Right lung (tissue), 10 donors: ENCODE measurements at places on chromosomes 3 and 15. TPM values are rescaled to one million over a fixed set of nuclear protein-coding genes. Genes with fewer than 3 reads are reported as not detected.

DNA sequence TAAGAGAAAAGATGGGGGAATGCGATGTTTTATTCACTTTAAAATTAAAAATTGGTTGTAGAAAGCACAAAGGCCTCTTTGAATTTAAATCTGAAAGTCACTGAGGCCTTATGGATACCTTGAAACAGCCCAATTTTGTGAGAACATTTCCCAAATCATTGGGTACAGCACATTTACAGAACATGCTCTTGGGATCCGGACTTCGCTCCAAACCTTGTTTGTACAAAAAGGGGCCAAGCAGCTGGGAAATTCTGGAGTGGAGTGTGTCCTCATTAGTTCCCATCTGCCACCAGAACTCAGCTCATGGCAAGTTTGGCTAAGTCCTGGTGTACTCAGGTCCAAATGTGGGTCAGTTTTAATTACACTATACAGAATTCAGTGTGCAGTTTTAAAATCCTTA is 254.2 kb downstream of the ZBTB20 start:
- no peak for DNase-seq

SYNPR gene
- polyA plus RNA-seq, result 0.27 TPM

DNA sequence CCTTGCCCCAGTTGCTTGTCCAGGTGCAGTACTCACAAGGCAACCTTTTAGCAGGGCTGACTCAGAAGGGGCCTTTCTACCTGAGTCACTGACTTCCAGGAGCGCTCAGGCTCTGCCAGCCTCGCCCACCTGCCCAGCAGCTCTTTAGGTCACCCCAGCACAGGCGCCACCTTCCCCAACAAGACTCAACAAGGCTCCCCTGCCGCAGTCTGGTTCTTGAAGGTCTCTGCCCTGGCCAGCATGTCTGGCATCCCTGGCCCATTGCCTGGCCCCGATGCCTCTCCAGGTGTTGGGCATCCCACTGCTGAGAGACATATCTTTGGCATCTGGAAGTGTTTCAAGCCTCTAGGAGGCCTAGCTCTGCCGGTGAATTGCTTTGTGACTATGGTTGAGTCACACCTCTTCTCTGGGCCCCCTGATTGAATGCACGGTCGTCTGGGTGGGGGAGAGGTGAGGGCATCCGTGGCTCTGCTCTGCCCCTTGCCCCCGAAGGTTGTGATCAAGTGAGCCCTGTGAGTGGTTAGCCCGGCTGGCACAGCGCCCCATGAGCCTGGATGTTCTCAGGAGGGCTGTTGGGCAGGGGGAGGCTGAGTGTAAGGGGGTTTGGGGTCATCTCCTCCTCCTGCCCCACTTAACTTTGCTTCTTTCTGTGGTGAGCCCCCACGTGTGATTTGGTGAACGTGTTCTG is 21.6 kb downstream of the SNX33 start:
- DNase-seq, result no peak

- no peak for DNase-seq
Observed at GRCh38 chr15:26128611-26129140, 265.5 kb upstream of the ATP10A start.

GRCh38 chr15:85031944-85032558 is 50.4 kb downstream of the PDE8A start:
- DNase-seq, result no peak

FSTL1 gene
- polyA plus RNA-seq, result 563 TPM

CHRM5 gene
- polyA plus RNA-seq, result 0.46 TPM

- no peak for DNase-seq
Observed at GRCh38 chr15:71649894-71650293, 160.5 kb upstream of the NR2E3 start.

MESP1 gene
- polyA plus RNA-seq, result 0.57 TPM

DNA sequence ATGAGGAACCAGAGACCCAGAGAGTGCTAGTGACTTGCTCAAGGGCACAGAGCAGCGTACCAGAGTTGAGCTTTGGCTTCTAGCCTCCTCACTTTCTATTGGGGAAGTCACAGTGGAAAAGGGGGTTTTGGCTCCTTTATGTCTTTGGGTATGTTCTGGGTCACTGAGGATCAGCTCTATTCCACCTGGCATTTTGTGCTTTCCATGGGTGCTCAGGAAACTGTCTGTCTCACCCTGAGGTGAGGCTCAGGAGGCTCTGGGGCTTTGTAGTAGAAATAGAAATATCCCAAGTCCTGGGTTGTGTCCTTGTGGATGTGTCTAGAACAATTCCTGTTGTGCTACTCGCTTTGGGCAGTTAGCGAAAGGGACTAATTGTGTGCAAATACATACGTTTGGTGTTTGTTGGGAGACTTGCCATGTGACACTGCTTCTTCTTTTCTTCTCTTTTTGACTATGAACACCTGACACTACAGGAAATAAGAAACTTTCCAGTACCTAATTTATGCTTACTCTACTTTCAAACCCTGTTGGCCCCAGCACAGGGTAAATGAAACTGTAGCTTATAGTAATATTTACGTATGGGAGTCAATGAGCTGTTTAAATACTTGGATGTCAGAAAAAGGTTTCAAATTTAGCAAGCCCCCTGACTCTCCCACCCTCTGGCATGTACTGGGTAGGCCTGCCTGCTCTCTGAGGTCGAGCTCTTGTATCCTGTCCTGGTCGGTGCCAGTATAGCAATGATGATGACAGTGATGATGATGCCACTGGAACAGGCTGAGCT is 35.6 kb downstream of the SMAD3 start:
- no peak for DNase-seq

DNA sequence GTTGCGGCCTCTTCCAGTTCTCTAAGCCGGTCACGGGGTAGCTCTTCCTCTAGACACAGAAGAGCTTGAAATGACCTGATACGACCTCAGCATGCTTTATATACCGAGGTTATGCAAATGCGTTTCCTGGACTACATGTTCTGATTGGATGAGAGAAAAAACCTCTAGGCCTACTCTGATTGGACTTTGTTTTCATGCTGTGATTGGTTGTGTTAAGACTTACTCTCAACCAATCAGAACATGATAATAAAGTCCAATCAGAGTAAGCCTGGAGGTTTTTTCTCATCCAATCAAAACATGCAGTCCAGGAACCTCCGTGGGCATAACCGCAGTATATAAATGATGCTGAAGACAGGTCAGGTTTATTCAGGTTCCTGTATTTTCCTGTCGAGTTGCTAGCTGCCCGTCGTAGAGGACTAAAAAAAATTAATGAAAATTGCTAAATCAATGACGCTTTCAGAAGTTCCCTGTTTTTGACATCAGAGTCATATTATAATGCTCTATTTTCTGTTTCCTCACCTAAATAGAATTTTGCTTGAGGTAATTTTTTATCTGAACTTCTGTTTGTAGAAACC is 177.4 kb downstream of the POTEB3 start:
- no peak for DNase-seq

GRCh38 chr3:197811343-197811742 is 20.3 kb downstream of the LRCH3 start:
- DNase-seq, result no peak

NIPA2 gene
- 53.9 TPM for polyA plus RNA-seq

RARRES1 gene
- polyA plus RNA-seq, result 65.4 TPM

DNA sequence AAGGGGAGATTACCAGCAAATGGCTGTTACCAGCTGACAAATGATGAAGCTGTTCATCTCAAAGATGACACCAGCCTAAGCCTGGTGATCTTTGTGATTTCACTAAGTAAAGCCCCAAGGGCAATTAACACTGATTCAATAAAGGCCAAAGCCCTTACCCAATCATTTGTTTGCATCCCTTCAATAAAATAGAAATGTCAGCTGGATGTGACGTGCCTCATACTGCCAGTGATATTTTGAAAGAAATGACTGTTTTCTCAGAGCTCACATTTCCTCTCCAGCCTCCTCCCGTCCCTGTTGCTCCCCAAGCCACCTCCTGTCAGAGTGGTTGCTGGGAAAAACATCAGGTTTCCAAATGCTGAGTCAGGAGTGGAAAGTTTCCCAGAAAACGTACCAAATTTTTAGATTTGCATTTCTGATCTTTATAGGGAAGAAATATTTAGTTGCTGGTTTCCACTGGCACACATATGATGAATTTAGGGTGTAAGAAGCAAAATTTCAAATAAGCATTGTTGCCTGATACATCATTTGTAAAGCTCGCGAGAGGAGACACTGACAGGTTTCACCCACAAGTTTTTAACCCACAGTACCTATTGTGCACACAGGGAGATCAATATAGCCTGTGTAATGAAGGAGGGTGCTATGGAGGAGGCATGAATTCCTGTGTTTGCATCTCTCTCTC is 21.0 kb downstream of the C2CD4A start:
- DNase-seq, result peak; percentile 42

DNA sequence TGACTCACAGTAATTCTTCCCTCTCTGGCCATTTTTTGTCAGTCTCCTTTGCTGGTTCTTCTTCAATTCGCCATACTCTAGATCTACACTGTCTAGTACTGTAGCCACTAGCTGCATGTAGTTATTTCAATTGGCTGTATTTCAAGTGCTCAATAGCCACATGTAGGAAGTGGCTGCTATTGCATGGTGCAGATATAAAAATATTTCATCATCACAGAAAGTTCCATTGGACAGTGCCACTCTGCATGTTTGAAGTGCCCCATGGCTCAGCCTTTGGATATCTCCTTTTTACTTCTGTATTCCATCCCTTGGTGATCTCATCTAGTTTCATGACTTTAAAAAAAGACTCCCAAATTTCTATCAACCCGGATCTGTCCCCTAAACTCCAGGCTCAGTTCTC is 22.1 kb downstream of the PPP2R3A start:
- DNase-seq, result no peak

- no peak for DNase-seq
Observed at GRCh38 chr3:44865272-44866035, 3.7 kb downstream of the TMEM42 start.

DNA sequence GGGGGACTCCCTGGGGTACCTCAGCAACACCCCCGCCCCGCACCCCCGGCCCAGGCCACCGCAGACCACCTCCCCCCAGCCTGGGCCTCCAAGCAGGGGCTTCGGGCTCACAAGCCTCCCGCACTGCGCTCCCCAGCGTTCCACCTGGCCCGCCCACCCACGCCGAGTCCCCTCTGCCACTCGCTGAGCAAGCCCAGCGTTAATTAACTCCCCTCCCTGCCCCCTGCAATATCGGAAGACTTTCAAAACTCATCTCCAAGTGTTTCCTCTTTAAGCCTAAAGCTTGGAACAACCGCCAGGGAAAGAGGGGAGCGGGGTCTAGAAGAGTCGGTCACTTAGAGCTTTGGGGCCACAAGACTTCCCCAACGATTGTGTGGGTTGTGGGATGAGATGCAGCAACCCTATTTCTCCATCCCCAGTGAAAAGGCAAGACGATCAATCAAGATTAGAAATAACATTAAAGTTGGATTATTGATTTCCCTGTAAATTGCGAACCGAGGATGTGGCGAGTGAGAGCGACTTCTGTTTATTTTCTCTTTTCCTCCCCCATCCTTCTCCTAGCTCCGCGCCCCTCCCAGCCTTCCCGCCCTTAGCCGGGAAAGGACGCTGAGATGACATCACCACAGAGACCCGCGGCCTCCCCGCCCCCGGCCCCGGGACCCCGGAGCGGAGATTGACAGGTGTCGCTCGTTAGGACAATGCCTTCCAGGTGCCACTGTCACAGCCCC is 30.2 kb downstream of the NR2F2 start:
- no peak for DNase-seq

DNA sequence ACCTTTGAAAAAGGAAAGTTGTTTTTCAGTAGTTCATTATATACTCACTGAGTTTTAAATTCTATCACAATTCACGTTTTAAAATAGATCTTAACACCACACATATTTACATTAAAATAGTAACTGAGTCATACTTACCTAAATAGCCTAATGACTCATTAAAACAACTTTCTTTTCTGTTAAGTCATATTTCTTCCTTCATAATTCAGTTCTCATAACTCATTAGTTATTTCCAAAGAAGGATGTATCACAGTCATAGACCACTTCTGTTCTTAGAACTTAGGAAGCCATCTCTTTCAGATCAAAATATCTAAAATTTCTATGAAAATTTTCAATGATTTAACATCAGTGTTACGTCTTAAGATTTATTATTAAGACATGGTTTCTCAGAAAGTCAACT is 885.9 kb downstream of the FHIT start:
- no peak for DNase-seq

- DNase-seq, result no peak
Observed at GRCh38 chr3:14415501-14415900, 13.1 kb downstream of the SLC6A6 start.

- no peak for DNase-seq
Observed at GRCh38 chr3:123706871-123707270, 122.0 kb upstream of the HACD2 start.

GRCh38 chr3:41116851-41117250 is 82.5 kb upstream of the CTNNB1 start:
- no peak for DNase-seq

DNA sequence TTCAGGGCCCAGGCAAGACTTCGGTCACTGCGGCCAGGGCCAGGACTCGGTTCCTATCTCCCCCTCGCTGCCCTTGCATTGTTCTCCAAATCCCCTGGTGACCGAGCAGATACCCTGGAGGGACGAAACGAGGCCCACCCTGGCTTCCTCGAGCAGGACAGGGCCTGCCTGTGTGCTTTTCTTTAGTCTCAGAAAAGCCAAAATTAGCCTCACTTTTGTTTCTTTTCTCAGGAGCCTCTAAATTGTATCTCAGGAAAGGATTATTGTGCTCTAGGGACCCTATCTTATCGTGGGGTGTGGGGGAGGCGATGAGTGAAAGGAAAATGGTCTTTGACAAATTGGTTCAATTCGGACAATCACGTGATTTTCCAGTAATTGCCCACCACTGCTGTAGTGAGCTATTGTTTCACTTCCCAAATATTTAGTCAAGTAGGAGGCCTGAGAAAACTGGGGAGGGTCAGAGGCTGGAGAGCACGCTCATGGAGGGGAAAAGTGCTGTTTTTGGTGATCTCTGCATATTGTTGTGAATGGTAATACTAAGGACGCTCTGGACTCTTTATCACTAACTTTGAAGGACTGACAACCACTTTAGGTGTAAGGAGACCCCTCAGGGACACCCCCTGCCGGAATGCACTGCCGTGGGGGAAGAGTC is 61.6 kb downstream of the TMEM44 start:
- DNase-seq, result no peak

DNA sequence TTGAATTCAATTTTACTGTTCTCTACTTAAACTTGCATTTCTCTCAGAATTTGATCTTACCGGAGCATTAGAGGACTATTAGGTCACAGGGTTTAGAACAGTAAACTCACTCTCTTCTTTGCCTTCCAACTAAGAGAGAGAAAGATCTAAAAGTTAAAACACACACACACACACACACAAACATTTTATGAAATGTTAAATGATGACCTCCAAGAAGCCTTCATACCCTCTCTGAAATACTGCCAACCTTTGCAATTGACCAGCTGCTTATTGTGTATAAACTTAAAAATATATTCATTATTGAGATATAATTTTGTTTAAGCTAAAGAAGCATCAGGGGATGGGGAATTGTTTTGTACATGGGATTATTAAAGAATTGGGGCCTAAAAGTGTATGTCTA is 15.5 kb upstream of the NR2F2 start:
- DNase-seq, result no peak

CA12 gene
- 1.9 TPM for polyA plus RNA-seq

DNA sequence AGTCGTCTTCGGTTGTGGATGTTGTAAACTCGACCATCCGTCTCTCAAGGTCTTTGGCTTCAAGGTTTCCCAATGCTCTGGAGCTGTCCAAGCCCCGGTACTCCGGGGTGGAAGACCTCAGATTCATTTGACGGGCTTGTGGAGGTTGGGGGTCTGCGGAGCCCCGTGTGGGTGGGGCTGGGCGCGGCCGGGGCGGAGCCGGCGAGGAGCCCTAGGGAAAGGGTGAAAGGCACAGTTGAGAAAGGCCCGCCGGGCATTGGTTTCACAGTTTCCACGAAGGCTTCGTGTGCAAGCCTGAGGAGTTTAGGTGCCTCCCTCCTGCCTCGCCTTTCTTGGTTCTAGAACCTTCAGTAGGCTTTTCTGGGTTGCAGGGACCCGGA is 360 bp upstream of the MGA start:
- no peak for DNase-seq
